ENCODE measurements at places on chromosomes 13 and 19.

DNA sequence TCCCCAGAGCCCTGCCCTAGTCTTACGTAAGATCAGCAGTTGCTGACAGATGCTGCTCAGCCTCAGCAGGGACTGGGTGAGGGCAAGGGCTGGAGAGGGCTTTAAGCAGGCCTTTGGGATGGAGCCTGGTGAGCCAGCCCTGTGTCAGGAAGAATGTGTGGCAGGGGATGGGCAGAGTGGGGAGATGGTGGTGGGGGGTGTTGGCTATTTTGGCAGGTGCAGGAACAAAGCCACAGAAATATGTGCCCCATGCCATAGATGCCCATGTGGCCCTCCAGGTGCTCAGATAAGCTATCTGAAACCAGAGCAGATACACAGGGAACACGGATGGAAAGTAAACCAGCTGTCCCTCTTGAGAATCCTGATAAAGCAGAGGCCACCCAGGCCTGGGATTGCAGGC is 1325.0 kb downstream of the UQCRFS1 start:
- no peak for DNase-seq

DNA sequence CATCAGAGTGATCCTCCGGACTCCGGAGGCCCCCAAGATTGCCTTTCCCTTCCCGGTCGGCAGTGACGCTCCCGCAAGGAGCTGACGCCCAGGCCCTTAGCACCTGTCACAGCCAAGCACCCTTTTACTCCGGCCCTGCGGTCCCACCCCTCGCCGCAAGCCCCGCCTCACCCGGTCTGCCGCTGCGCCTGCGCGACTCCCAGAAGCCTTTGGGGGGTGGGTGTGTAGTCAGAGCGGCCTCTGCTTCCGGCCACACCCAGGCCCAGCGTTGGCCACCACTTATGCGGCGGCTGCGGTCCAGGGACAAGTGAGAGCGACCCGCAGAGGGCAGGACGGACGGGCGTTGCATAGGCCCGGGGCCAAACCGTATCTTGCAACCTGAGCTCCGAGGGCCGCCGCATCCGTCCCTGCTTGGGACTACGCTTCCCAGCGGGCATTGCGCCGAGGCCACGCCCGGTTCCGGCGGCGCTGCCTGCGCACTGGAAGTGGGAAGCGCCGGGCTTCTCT is 441 bp upstream of the ZFP28 start:
- peak; percentile 88 for DNase-seq

GRCh38 chr19:50703915-50704796 is 15.4 kb downstream of the SHANK1 start:
- peak; percentile 35 for DNase-seq

DNA sequence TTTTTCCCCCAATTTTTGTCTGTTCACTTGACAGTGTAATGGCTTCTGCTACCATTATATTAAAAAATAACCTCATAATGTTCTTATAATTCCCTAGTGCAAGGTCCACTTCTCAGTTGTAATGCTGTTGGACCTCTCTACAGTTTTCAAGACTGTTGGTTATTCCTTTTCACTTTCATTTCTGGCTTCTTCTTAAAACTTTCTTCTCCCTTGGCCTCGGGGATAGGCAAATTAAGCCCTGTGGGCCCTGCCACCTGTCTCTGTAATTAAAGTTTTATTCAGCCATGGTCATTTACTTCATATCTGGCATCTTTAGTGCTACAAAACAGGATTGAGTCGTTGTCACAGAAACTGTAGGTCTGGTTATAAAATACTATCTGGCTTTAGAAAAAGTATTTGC is 313.5 kb downstream of the KLF12 start:
- DNase-seq = no peak

DNA sequence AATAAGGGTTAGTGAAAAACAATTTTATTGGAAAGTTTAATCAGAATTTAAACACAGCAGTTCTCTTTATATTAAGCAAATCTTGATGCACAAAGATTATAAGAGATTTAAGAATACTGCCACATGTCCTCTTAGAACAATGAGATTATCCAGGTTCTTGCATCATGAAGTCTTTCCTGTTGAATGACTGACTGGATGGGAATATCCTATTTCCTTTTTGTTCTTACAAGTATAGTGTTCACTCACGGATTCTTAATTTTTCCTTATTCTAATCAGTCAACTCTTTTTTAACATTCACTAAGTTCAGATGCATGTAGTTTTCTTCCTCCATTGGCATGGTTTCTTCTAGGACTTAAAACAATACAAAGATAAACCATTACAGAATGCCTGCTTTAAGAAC is 10.1 kb downstream of the URI1 start:
- DNase-seq = peak; percentile 18

GRCh38 chr19:30150626-30151025 is 208.6 kb downstream of the URI1 start:
- peak; percentile 46 for DNase-seq

Measured in fibroblast of skin of right biceps (primary cell).